NCI-H146 (cell line): ENCODE measurements at places on chromosomes 2 and 18.

GRCh38 chr2:9948721-9949120, 2.8 kb upstream of the GRHL1 start:
- DNase-seq: no peak

DNA sequence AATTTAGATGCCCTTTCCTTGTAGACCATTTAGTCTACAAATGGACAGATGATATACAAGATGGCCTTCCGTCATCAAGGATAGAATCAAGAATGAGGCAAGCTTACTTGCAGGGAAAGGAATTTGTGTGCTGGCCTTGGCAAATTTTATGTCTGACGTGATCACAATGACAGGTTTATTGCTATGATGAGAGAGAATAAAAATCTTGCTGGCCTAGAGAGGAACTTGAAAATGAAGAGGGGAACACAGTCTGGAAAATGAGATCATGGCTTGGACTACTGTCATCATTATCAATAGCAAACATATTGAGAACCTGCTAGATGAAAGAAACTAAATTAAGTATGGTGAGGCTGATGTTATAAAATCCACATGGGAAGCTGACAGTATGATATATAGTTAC, 66.0 kb downstream of the CSRNP3 start:
- no peak for DNase-seq

DNA sequence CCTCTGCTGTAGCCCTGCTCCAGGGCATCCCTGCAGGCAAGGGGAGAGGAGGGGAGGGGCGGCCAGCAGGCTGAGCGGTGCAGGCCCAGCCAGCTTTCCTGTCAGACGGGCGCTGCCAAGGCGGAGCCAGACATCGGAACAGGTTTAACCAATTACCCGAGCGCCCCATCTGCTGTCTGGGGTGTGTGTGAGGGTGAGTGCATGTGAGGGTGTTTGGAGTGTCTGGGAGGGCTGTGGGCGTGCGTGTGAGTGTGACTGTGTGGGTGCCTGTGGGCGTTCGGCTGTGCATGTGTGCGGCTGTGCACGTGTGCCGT, 20.0 kb downstream of the EMX1 start:
- no peak for DNase-seq

GRCh38 chr18:36821681-36822080, 7.1 kb downstream of the TPGS2 start:
- DNase-seq: no peak

- DNase-seq: peak; percentile 52
These were observed 858 bp downstream of the KCNS3 start for GRCh38 chr2:17879137-17879912.

GRCh38 chr2:29213888-29214291, 98.7 kb downstream of the CLIP4 start:
- DNase-seq: no peak

GRCh38 chr2:242046206-242046826, 176.8 kb downstream of the RTP5 start:
- DNase-seq: no peak

DNA sequence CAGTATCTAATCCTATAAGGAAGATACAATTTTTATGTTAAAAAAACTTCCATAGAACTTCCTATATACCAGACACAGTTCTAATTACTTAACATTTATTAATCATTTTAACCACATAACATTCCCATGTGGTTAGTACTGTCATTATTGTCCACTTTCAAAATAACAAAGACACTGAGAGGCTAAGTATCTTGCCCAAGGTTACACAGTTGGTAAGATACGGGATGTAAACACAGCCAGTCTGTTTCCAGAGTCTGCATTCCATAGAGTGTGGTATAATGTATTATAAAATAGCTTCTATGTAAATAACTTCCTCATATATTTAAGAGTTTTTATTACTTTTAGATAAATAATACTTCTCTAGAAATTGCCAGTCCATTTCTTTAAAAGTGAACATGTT, 383.3 kb upstream of the ETAA1 start:
- no peak for DNase-seq

GRCh38 chr2:219054956-219055903, 5.5 kb downstream of the IHH start:
- no peak for DNase-seq

DNA sequence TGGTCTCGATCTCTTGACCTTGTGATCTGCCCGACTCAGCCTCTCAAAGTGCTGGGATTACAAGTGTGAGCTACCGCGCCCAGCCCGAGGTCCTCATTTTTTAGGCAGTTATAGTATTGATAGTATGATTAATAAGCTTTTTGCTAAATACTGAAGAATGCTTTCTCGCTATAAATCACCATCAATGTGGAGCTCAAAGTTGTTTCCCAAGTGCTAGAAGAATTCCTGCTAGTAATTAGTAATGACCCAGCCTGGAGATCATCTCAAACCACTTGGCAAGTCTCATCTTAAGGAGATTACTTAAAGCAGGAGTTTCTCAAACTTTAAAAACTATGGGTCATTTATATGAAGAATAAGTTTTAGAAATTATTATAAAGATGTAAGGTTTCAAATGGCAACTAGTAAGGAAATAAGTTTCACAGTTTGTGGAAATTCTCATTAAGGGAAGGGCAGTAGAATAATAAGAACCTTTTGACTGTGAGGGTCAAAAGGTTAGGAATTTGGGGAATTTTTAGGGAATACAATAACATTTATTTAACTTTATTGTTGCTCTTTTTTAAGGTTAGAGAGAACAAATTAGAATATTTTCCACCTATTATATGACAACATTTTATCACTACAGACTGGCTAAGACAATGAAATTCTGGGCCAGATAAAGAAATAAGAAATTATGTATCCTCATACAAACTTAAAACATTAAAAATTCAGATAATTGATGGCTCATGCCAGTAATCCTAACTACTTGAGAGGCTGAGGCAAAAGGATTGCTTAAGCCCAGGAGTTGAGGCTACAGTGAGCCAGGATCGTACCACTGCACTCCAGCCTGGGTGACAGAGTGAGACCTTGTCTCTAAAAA, 148.6 kb upstream of the MAP3K20 start:
- no peak for DNase-seq

- DNase-seq: no peak
These were observed 19.9 kb upstream of the ENOSF1 start for GRCh38 chr18:732371-732770.

- DNase-seq: no peak
These were observed 62.0 kb downstream of the LTBP1 start for GRCh38 chr2:33008716-33009115.

DNA sequence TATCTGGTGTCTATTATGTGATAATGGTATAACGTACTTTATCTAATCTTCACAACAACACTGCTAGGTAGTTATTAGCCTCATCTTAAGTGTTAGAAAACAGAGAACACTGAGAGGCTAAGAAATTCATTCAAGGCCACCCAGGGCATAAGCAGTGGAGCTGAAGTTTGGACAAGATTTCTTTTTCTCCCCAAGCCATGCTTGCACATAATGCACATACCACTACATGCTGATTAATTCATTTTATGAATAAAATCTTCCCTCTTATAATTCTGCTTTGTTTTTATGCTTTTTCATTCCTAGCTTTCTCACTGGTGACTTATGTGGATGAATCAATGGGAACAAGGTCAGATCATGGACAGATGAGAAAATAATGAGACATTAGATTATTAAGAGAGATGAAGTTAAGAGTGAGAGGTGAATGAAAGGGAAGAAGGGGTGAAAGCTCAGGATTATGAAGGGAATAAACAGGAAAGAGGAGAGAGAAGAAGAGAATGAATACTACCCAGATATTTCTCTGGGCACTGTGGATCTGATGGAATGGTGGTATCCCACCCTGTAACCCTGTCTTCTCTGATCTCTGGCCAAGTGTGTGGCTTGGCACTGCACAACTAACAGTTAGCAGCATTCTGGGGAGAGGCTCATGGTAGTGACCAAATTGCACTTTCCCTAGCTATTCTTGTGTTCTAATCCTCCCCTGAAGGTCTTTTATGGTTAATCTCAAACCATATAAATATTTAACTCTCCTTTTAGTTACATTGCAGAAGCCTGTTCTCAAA, 17.7 kb upstream of the GALNT3 start:
- no peak for DNase-seq

GRCh38 chr2:223032187-223033142, 19.5 kb upstream of the KCNE4 start:
- DNase-seq: no peak

GRCh38 chr2:232377841-232378734, 463 bp upstream of the ALPP start:
- no peak for DNase-seq

GRCh38 chr18:7576685-7577084, 9.6 kb downstream of the PTPRM start:
- no peak for DNase-seq

DNA sequence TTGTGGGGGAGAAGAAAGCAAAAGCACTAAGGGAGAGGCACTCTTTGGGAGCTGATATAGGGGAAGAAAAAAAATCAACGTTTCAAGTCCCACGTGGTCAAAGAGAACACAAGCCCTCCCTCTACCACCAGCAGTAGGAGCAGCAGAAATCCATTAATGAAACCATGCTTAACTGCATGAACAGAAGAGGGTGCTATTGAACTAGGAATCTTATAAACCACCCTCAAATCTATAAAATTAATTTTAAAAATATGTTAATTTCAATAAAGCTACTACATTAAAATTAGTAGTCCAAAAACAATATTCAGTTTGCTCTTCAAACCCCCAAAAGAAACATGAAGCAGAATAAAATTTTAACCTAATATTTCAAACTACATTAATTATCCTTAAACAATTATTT, 147.8 kb downstream of the TMEM18 start:
- peak; percentile 42 for DNase-seq

DNA sequence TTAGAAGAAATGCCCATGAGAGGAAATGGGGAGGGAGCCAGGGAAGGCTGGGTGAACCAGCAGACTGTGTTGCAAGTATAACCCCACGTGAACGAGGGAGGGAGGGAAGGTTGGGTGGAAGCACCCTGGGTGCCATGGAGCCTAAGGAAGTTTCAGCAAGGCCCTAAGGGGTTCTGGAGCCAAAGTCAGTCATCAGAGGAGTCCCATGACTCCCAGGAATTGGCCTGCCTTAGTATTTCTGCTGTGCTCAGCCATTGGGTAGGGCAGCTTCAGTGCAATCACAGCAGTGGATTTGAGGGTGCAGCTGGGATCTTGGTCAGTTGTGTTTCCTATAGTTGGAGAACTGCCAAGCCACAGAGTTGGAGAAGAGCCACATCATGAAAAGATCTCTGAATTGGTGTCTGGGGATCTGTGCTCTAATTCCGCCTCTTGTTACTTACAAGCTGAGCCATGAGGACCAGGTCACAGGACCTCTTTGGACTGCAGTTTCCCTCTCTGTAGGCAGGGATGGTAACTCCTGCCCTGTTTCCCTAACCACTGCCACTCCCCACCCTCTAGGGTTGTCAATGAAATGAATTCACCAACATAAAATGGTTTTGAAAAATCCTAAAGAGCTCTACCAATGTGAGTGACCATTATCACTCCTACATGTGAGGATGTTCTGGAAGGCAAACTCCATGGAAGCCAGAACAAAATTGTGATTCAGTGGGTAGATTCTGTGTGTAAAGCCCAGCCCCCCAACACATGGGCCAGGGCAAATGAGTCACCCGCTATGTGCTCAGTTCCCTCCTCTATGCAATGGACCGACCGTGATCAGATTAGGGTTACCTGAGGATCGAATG, 108.9 kb downstream of the CLIP4 start:
- no peak for DNase-seq

DNA sequence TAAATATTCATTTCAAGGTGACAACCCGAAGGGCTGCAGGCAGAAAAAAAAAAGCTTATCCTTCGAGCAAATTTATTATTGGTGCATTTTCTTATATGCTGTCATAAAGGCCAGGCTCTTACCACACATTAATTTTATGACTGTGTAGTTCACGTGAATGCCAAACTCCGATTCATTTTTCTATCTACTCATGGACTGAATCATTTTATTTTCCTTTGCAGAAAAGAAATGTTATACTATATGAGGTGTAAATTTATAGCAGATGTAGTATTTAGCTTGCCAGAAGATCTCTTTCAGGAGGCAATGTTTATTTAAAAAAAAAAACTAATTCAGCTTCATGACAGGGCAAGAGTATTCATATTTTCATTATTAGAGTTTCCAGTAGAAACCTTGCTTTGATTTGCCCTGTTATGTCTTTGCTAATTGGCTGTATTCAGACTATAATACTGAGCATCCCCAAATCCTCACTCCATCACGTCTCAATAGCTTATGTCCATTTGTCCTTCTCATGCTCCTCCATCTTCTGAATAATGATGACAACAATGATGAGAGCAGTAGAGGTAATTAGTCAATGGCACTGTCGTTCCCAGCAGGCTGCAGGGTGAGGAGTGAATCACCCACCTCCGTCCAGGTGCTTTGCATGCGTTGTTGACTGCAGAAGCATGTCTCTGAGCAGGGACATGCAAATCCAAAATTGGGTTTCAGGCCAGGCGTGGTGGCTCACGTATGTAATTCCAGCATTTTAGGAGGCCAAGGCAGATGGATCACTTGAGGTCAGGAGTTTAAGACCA, 101.1 kb upstream of the RAB12 start:
- DNase-seq: no peak

GRCh38 chr2:220336771-220337170, 709.3 kb downstream of the SLC4A3 start:
- DNase-seq: no peak

GRCh38 chr18:864872-865273, 39.8 kb upstream of the ADCYAP1 start:
- peak; percentile 89 for DNase-seq

DNA sequence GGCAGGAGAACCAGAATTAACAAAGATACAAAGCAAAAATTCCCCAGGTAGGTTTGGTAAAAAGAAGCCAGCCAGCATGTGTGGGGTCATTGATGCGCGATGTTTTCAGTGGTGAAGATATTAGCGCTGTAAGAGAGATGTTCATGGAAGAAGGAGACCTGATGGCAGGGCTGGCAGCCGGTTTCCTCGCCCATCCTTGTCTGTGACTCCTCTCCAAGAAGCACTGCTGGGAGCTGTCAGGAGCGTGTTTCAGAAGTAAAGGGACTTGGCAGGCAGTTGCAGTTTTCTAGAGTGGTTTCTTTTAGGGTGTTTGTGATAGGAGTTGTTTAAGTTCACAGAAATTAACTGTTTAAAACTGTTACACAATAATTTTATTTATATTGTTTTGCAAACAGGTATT, 24.6 kb downstream of the TAF1B start:
- no peak for DNase-seq

DNA sequence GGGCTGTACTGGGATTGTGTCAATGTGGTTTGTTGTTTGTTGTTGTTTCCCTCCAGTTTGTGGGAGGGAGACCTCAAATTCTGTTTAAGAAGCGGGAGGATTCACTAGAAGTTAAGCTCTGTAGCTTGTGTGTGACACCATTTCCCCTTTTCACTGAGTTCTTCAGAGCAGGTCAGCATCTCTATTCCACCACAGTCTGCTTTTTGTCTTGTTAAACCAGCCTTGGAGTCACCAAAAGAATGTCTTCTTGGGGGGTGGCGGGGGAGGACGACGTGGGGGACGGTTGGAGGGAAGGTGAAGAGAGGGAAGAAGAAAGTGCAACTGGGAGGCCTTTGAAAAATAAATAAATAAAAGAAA, 2.3 kb upstream of the BCL11A start:
- no peak for DNase-seq

DNA sequence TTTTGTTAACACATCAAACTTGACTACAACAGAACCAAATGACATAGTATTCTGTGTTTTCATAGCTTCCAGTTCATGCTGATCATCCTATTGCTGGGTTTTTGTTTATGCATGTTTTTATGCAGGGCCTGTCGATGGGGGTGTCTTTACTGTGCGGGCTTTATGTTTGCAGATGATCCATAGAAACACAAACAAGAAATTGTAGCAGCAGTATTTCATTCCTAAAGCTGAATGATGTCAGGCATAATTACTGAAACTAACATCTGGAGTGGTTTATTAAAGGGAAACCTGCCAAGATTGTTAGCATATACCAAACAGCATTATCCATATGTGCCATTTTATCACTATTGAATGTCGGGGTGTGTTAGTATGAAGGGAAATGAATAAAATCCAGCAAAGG, 129.7 kb downstream of the PTPRM start:
- DNase-seq: no peak
